ENCODE measurements at places on chromosomes 13 and 19.

GRCh38 chr13:78035500-78035899, 116.9 kb upstream of the EDNRB start:
- no peak for DNase-seq

- no peak for DNase-seq
Measured at GRCh38 chr13:76832258-76832988, 53.8 kb downstream of the KCTD12 start.

DNA sequence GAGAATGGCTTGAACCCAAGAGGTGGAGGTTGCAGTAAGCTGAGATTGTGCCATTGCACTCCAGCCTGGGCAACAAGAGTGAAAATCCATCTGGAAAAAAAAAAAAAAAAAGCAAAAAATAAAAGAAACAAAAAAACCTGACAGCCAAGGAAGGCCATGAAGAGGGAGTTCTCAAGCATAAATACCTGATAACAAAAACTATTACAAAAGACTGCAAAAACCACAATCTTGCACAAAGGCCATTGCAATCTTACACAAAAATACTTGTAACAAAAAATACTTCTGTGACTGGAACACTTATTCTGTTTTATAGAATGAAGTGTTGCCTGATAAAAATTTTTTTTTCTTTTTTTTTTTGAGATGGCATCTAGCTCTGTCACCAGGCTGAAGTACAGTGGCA, 61.5 kb upstream of the TSC22D1 start:
- no peak for DNase-seq

GRCh38 chr19:48719263-48720171, at the start of gene MAMSTR:
MAMSTR (minus strand) TSS chr19:48719725; CDS start chr19:48719031, 694 bp downstream.
- DNase-seq, result no peak

DNA sequence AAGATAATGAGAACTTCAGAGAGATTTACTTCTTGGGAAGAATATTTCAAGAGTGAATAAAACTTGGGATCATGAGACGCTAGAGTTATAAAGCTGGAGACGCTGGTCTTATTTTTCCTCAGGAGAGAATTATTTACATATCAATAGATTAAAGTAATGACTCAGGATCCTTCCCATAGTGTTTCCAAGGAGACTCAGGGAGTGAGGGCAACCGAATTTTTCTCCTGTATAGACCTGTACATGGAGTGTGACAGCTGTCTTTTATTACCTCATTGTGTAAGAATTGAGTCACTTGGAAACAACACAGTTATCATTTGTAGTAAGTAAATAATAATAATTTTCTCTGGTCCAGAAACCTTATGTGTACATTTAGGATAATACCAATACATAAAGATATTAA, 1905.5 kb downstream of the OLFM4 start:
- DNase-seq, result no peak

DNA sequence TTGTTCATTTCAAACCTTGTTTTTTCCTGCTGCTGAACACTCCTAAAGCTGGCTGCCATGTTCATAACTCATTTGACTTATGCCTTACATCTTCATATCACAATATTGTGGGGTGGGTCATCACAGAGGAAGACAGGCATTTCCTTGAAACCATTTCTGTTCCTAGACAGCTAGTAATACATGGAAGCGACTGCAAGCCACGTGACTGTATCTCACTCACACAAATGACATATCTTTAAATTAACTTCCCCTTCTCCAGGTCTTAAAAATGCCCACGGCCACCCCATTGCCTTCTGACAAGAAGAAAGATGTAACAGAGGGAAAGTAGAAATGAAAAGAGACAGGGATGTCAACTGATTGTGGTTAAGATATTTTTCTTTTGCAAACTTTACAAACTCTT, 236.8 kb downstream of the LMO7 start:
- no peak for DNase-seq

DNA sequence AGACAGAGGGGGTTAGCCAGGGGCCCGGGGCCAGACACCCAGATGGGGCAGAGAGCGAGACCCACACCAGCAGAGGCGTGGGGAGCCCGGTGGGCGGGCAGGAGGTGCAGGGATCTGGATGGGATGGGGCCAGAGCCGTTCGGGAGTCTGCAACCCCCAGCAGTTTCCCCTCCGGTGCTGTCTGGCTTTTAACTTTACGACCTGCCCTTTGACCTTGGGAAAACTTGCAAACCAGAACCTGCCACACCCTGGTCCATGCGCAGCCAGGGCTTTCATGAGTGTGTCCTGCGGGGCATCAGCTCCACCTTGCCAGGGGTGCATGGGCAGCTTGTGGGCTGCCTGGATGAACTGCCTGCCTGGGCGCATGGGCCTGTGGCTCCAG, 9.8 kb downstream of the JOSD2 start:
- no peak for DNase-seq

DNA sequence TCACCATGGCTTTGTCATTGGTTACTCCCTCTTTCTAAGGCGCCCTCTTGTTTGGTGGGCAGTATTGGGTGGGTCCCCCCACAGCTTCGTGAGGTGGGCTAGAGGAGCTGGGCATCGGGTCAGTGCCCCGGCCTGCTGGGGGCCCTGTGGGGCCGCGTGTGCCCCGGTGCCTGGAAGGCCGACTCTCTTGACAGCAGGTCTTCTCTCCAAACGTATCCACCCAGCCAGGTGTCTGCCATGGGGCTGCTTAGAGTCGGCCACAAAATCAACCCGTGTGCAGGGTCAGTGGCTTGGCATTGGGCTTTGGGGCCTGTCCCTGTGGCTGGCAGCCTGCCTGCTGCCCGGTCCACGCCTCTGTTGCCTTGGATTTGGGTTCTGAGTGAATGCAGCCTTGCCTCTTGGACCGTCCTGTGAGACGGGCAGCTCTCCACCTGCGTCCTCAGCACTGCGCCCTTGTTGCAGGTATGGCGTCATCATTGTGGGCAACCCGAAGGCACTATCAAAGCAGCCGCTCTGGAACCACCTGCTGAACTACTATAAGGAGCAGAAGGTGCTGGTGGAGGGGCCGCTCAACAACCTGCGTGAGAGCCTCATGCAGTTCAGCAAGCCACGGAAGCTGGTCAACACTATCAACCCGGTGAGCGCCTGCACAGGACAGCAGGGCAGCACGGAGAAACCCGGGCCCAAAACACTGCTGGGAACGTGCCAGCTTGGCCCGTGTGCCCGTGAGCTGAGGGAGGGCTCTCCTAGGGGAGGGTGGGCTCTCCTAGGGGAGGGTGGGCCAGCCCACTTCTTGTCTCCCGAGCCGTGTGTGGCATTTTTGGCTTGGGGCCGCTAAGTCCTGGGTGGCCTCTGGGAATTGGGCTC, 31.4 kb downstream of the UPF1 start:
- DNase-seq, result no peak

DNA sequence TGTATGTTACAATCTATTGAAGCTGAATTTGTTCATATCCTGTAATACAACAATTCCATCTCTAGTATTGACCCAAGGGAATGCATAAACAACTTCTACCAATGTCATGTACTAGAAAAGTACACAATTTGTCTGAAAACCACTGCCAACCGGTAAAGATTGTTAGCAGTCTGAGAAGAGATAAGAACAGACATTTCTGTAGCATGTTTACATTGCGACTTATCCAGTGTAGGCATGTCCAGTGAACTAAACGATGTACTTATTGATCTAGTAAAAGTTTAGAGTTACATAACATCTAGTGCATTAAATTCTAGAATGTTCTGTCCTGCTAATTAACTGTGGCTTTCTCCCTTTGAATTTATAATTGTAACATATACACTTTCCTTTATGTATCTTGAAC, 425.9 kb downstream of the SLITRK6 start:
- DNase-seq, result no peak

- no peak for DNase-seq
Measured at GRCh38 chr19:9183000-9183399, 4.2 kb downstream of the OR7D2 start.

DNA sequence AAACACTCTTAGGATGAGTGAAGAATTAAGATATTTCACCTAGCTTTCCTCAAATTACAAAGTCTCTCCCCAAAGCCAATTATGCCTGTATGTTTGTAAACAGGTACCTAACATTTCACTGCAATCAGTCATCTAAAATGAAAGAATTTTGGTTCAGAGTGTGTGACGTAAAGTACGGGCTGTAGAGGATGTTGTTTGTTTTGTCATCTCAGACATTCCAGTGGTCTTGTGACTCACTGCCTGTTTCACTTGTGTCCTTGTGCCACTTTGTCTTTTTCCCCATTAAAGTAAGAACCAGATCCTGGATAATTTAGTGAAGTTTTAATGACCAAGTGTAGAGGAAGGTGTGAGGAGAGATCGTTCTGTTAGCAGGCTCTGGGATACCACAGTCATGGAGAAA, 28.6 kb upstream of the EID2 start:
- DNase-seq, result no peak

- DNase-seq, result no peak
Measured at GRCh38 chr19:583198-583967, 6.3 kb upstream of the HCN2 start.

DNA sequence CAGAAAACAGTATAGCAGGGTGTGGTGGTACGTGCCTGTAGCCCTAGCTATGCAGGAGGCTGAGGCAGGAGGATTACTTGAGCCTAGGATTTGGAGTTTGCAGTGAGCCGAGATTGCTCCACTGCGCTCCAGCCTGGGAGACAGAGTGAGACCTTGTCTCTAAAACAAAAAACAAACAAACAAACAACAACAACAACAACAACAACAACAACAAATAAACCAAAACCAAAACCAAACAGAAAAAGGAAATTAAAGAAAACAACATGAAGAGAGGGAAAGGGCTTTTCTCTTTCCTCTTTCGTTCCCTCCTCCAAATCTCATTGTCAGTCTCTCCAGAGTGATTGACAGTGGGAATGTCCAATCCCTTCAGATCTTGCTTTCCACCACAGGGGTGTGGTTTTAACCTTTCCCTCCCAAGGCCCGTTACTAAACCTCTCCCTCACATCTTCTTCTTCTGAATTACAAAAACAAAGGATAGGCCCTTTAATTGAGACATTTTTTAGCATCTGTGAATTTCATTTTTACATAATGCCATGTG, 341.2 kb downstream of the HS6ST3 start:
- no peak for DNase-seq

DNA sequence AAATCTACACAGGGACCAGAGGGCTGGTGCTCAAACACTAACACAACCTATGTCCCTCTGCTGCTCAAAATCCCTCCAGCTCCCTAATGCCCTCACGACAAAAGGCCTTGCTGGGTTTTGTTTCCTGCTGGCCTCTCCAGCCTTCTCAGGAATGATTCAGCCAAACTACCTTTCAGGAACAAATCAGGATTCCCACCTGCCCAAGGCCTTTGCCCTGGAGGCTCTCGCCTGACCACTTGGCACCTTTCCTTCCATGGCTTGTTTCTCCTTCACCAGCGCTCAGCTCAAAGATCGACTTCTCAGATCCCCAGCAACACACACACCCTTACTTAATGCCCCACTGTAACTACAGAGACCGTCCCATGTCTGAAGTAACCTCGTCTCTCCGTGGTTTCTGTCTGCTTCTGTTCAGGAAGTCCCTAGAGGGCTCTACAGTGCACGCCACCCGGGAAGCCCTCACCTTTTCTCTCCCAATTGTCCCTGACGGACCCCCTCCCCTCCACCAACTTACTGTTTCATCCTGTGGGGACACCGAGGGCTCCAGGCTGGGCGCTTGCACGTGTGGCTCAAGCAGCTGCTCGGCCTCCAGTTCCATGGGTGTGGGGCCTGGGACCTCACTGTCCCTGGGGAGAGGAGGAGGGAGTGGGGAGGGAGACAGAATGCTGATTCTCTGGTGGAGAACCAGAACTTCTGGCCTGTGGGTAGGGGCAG, 3.2 kb upstream of the SIX5 start:
- DNase-seq, result no peak

- DNase-seq, result no peak
Measured at GRCh38 chr19:32651729-32652140, 23.2 kb downstream of the ANKRD27 start.

DNA sequence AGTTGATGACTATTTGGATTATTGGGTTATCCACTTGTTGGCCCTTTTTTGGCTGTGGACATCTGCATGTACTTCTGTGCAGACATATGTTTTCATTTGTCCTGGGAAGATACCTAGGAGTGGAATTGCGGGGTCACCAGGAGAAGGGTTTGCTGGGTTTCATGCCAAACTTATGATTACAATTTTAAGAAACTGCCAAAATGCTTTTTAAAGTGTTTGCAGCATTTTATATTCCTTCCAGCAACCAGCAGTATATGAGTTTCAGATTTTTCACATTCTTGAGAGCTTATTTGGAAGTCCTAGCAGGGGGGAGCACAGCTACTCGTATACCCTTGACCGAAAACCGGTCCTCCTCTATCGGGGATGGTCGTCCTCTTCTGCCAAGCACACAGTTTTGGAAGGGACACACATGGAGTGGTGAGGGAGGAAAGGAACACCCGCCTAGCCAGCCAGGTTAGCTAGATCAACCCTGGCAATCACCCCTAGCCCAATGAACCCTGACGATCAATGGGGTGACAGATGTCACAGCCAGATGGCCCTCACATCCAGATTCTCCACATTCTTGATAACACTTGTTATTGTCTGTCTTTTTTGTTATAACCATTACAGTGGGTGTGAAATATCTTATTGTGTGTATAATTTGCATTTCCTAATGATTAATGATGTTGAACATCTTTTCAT, 26.7 kb upstream of the RNF113B start:
- no peak for DNase-seq

- DNase-seq, result no peak
Measured at GRCh38 chr13:112177450-112178288, 110.7 kb downstream of the SOX1 start.

DNA sequence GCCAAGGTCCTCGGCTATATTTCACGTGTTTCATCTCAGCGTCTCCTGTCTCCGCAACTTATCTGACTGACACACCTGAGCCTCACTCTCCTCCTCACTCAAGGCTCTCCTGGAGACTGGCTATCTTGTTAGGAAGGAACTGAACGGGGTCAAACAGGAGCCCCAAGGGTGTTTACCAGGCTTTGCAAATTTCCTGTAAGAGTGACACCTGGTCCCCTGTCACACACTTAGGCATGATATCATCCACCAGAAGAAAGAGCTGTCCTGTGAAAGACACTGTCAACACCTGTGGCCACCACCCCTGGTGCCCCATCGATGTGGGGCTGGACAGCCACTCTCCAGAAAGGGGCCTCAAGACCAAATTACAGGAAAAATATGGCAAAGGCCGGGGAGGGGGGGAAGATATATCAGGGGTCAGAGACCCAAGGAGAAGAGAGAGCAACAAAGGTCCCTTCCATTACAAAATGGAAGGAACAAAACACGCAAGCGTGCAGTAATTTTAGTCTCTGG, 2.9 kb downstream of the CD70 start:
- DNase-seq, result no peak

DNA sequence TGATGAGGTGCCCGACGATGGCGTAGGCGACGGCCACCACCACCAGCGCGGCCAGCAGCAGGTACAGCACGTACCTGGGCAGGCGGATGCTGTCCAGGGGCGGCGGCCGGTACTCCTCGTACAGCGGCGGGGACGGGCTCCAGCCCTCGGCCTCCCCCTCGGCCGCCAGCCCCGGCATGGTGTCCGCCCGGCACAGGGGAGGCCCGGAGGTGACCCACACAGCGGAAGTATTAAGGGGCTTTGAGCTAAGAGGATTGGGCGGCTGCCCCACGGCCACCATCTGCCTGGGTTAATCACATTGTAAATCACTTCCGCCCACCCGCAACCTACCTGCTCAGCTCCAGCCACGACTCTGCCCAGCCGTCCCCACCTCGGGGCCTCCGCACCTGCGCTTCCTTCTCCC, at the start of gene SMIM44:
Gene SMIM44 (minus strand): TSS at position 216 of the 403 bp plus-strand sequence. CDS start 38 bp downstream, at position 178.
- DNase-seq, result no peak

Data from GM20000 (cell line).